Stimulated activated naive CD4-positive, alpha-beta T cell treated with Interleukin-2 at 50 U/mL for 16 hours (primary cell): ENCODE measurements at places on chromosomes 3 and 15.

GRCh38 chr15:44769521-44769920 is 33.2 kb downstream of the TRIM69 start:
- DNase-seq = no peak

GRCh38 chr3:154976072-154976983 is 103.8 kb upstream of the MME start:
- no peak for DNase-seq

DNA sequence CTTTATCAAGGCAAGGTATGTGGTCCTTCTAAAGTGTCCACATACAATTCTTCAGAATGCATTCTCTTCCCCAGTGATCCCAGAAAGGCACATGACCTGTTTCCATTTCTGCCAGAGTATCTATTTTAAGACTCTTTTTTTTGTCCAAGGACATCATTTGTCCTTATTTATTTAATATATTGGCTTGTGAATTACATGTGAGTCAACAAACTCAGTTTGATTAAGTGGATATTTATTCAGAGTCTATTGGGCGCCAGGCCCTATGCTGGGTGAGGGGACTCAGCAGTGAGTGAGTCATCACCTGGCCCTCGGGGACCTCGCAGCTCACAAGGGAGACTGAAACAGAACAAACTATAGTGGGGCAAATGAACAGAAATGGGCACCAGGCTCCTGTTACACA is 136.8 kb downstream of the SNRK start:
- DNase-seq = no peak

DNA sequence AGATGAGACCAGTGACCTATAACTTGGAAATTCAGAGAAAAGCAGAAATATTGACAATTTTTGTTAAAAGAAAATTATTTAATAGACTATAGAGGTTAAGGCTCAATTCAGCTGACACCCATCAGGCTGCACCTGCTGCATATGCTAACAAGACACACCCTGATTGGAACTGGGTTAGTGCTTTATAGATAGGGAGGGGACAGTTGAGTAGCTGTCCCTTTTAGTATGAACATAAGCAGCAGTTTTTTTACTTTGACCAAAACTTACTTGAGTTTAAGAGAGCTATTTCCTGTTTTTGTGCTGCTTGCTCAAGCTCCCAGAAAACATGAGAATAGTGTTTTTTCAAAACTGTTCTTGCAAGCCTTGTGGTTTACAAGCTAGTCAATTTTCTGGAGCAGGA is 292.6 kb downstream of the LRRC3B start:
- no peak for DNase-seq

GRCh38 chr15:88400084-88400483 is 67.1 kb downstream of the MRPL46 start:
- DNase-seq = no peak

- DNase-seq = no peak
These were observed 46.5 kb upstream of the PDE8A start for GRCh38 chr15:84934942-84935729.

DNA sequence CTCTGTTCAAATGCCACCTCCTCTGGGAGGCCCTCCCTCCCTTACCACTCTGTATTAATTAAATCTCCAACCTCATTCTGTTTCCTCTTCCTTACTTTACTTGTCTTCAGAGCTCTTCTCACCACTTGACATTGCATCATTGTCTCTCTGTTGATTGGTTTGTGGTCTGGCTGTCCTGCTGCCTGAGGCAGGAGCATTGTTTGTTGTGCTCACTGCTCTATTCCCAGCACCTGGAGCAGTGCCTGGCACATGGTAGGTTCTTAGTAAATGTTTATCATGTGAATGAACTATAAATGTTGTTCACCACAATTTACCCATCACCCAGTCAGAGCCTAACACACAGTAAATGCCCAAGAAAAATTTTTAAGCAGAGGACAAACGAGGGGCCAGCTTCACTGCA is 6.7 kb upstream of the BFSP2 start:
- no peak for DNase-seq

GRCh38 chr15:63668601-63669000 is 71.4 kb downstream of the FBXL22 start:
- no peak for DNase-seq

DNA sequence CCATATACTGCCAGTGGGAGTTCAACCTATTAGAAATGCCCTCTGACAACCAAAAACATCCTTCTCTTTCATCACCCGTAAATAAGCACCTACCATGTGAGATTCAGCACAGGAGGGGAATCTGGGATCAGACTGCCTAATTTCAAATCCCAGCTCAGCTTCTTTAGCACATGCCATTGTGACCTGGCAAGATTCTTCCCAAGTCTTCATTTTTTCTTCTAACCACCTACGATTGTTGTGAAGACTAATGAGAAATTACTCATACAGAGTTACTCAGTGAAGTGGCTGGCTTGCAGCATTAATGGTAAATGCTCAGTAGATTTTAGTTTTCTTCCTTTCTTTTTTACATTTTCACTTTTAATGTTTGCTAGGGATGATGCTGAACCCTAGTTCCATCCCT is 176.7 kb downstream of the PDZRN3 start:
- no peak for DNase-seq

GRCh38 chr3:194098843-194099183 is 37.1 kb upstream of the HES1 start:
- no peak for DNase-seq
